ENCODE measurements at places on chromosomes 6 and 20.
A peak's percentile ranks its signal among the peaks of the same experiment; 100 is the strongest.

- DNase-seq: no peak
Measured at GRCh38 chr20:49519777-49520359, 37.4 kb upstream of the KCNB1 start.

GRCh38 chr6:165820934-165821333 lies 157.9 kb upstream of the PDE10A start:
- DNase-seq: no peak

DNA sequence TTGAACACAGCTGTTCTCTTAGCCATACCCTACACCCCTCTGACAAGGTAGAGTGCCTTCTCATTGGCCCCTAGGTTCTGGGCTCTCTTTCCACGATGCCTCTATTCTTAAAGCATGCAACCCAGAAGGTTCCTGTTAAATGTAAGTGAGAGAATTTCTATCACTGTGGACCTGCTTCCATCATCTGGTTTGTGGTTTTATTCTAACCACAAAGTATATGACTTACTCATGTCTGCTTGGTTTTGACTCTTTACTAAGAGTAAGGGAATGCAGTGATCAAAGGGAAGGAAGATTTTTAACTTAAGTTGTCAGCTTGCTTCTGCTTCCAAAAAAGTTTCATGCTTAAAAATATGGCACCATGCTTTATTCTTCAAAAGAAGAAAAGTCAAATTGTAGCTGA lies 80.2 kb downstream of the ANKEF1 start:
- DNase-seq: no peak

GRCh38 chr6:134806180-134806798 lies 143.6 kb downstream of the ALDH8A1 start:
- no peak for DNase-seq

GRCh38 chr6:125296471-125296870 lies 5.3 kb downstream of the HDDC2 start:
- DNase-seq: no peak

GRCh38 chr6:18115356-18115755 lies 7.1 kb downstream of the NHLRC1 start:
- DNase-seq: no peak

DNA sequence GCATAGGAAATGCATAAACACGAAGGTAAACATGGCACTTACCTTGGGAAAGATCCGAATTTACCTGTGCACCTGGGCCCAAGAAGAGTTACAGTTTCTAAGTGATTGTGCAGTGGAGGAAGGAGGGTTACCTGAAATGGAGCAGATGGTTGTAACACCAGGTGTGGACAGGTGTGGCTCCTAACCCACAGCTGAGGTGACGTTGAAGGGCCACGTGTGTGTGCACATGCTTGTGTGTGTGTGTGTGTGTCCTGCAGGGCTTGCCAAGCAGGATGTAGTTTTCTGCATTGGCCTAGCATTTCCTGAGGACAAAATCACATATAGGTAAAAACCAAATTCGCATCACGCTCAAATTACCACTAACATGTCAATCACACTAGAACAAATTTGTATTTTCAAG lies 240.8 kb downstream of the ANKRD60 start:
- DNase-seq: no peak

- DNase-seq: no peak
Measured at GRCh38 chr6:18613319-18613925, 226.3 kb downstream of the RNF144B start.

DNA sequence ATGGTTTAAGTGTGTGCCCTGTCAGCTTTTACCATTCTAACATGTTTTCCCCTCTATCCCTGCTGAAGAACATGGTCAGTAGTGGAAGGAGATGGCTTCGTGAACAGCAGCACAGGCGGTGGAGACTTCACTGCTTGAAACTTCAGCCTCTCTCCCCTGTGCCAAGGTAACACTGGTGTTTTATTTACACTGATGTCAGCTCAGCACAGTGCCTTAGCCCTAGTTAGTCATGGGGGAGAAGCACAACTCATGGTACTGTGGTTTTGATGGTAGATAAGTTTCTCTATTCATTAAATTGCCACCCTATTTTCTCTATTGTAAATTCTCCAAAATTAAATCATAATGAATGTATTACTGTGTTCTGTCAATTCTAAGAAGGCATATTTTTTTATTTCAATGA lies 56.6 kb downstream of the MTHFD1L start:
- no peak for DNase-seq

GRCh38 chr6:168216751-168217191 lies 102.8 kb downstream of the DACT2 start:
- no peak for DNase-seq

- DNase-seq: no peak
Measured at GRCh38 chr20:891058-891705, 25.0 kb downstream of the ANGPT4 start.

DNA sequence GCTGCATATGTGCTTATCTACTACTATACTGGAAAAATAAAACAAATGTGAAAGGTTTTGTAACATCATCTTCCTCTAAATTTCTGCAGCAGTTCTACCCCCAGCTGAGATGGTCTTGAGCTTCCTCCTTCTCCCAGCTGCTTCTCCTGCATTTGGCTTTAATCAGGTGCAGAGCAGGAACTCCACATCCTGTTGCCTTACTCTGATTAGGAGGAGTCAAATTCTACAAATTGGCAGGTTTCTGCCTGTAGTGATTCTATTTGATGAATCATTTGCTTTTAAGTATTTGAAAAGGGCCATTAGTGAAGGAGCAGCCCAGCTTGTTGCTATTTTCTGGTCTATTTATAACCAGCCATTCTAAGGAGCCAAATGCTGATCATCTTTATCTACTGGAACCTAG lies 224.5 kb downstream of the GMDS start:
- DNase-seq: no peak

GRCh38 chr20:41457173-41457857 lies 90.7 kb upstream of the EMILIN3 start:
- DNase-seq: no peak

DNA sequence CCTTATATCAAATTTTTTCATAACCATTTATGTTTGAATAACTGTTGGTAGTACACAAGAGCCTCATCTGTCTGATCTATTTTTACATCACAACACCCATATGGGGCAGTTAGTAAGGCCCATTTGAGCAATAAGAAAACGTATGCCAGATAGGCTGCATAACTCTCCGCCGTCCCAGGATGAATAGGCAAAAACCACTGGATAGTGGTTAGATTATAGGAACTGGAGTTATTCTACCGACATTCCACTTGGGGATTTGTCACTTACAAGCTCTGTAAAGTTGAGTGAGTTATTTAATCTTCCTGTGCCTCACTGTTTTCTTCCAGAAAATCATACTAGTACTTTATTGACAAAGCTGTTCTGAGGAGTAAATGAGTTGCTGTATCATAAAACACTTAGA lies 881.9 kb downstream of the QKI start:
- no peak for DNase-seq

DNA sequence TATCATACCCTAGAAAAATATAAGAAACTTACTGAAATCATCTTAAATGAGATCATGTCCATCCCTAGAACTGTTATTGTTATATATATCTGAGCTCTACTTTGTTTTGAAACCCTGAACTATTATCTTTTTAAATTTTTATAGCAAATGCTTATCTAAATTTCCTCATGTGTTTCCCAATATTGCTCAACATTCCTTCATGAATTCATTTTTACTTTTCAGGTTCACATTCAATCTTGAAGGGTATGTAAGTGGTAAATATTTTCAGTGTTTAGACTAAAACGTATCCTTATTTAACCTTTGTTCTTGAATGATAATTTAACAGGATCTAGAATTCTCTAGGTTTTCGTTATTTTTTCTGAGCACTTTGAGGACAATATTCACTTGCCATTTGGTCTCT lies 23.9 kb downstream of the PDE7B start:
- no peak for DNase-seq

- DNase-seq: no peak
Measured at GRCh38 chr20:15673206-15673605, 900.0 kb downstream of the KIF16B start.

DNA sequence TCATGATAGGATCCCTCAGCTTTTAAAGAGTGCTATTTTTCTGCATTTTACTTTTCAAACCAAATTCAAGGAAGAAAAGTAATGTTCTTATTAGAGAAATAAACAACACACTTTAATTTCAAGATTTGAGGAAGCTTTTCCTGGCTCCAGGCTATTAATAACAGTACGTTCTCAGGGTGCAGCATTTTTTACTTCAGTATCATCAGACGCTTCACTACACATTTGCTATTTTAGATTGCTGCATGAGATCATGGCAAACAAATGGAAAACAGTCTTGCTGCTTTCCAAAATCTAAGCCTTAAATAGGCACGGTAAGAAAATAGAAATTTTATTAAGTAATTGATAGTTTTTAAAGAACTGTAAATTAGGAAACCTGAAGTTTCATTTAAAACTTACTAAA lies 253.6 kb upstream of the EXOC2 start:
- no peak for DNase-seq

GRCh38 chr6:106512048-106512967 lies 117.0 kb downstream of the RTN4IP1 start:
- DNase-seq: peak; percentile 53

GRCh38 chr20:8132484-8133309 lies 631 bp downstream of the PLCB1 start:
- no peak for DNase-seq

GRCh38 chr20:62958388-62959100 lies 6.0 kb downstream of the SLC17A9 start:
- DNase-seq: no peak

GRCh38 chr20:5065879-5066383 lies 53.8 kb downstream of the PCNA start:
- DNase-seq: no peak

- no peak for DNase-seq
Measured at GRCh38 chr6:159181914-159182313, 12.7 kb downstream of the FNDC1 start.
